EH (cell line): ENCODE measurements at places on chromosomes 1 and 21.

DNA sequence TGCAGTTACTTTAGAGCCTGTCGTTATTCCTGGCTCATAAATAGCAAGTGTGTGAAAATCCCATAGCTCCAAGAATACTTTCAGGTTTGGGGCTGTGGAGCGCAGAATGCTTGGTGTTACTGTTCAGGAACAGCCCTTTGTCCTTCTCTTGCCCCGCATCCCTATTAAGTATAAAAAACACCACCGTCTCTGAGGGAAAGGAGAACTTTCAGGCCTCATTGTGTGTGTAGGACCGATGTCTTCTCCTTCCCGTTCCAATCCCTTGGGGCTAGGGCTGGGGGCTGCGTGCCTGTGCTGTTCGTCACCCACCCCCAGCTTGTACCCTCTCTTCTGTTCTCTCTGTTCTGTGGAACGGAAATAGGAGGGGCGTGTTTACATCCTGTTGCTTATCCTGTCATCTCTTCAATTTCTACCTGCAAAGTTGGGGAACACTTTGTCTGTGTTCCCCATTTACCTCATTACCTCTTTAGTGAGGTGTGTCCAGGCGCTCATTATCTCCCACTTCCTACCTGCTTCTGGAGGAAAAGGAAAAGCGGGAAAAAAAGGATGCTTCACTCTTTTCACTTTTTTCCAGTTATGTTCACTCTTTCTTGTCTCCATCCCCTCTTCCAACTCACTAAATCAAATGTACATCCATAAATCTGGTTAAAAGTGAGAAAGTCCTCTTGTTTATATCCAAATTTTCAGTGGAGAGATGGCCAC, 788 bp upstream of the TXNIP start:
- peak; percentile 29 for DNase-seq

- no peak for DNase-seq
These were observed 17.9 kb downstream of the HMGN2 start for GRCh38 chr1:26490155-26490554.

DNA sequence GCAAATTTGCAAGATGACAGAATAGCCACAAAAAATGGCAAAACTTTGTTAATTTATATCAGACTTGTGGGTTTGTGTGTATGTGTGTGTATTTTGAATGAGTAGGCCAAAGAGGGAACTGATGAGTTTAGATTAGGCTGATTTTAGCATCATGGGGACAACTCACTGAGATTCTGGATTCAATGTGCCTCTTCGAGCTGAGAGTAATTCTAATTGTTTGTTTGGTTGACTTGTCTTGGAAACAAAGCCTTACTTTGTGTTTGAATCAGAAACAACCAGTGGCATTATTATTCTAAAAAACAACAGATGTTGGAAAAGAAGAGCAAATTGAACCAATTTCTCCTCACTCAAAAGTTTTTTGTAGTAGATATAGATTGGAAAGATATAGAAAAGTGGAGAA, 40.5 kb upstream of the C21orf91 start:
- DNase-seq: no peak

DNA sequence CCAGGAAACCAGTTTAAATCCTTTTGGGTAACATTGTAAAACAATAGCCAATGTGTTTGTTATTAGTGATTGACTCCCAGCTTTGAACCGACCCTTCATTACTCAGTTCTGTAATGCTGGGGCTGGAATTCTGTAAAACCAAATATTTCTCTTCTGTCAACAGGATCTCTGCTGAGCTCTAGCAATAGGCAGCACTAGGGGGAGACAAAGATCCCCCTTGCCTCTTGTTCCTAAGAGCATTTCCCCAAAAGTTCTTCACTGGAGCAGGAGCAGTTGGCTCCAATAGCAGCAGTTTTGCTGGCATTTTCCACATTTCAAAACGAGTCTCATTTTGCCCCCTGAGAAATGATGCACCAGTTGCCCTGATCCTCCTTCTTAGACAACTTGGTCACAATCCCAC, 1671.1 kb downstream of the MRPL39 start:
- DNase-seq: no peak

DNA sequence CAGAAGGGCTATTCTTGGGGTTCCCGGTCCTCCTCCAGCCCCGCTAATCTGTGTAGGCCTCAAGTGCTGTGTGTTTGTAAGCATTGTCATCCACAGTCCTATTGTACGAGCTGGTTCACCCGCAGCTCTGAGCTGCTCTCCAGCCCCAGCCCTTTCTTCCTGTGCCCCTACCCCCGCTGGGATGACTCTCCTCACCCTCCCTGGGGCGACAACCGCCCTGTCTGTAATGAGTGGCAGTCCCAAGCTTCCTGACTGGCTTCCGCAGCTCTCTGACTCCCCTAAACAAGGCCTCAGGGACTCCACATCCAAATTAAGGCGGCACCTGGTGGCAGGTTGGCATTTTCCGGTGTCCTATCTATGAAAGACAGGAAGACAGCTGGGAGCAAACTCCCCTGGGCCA, 45.8 kb downstream of the TFF3 start:
- DNase-seq: no peak

DNA sequence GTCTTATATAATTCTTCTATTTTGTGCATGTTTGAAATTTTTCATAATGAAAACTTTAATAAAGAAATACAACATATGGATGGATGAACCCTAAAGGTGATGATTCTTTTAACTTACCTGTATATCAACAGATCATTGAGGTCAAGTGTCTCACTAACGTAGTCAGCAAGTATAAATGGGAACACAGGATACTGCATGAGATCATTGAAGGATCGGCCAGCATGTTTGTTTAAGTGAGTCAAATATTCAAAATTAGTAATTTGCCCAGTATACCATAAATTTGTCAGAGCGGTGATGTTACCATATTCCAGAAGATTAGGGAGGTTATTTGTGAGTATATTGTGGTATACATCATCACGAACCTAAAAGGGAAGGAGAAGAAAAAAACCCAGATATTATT, 71.0 kb upstream of the GNG4 start:
- peak; percentile 42 for DNase-seq

DNA sequence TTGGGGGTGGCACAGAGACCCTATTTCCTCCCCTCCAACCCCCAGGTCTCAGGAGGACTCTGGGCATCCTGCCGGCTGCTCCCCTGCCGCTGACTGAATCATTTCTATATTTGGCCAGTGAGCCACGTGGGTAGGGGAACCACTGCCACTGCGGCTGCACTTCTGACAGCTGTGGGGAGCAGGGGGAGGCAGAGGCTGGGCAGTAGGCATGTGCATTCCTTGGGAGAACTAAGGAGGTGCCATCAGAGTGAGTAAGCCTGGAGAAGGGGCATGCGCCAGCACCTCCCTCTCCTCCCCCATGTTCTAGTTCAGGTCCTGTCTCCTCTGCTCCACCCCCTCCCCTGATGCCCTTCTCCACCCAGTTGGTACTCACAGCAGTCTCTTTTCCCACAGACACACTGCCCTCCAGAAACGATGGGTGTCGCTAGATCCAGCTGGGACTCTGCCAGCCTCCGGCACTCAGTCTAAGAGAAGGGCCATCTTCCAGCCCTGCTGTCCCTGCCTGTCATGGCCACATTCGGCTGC, 12.0 kb downstream of the PPFIA4 start:
- DNase-seq: peak; percentile 89

DNA sequence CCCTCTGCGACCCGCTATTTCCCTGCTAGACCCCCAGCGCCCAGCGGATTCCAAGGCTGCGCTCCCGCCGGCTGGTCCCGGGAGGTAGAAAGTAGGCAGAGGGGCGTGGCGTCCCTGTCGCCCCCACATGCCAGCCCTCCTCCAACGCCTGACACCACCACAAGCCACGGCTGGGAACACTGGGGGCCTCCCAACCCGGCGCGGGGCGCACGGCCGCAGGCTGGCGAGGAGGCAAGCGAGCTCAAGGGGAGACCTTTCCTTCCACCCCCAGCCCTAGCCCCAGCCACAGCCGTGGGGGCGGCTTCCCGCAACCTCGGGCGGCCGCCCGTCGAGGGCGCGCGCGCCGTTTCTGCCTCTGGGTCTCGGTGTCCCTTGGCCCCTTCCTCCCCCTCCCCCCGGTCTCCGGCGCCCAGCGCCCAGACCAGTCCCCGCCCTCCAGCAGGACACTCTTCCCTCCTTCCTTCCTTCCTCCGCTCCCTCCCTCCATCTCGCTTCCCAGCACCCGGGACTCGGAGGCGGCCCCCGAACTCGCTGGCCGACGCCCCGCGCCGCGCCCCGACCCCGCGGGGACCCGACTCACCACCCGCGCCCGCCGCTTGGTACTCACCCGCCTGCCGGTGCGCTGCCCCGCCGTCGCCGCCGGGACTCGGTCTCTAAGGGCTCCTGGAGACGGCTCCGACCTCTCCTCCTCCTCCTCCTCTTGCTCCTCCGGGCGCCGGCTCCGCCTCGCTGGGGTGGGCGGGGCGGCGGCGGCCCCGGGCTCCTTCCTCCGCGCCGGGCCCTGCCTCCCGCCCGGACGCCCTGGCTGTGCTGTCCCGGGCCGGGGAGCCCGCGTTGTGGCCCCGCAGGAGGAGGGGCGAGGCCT, at the start of gene GNG12:
TSS of gene GNG12 (minus strand) at position 731 of the 865 bp plus-strand sequence. CDS start 125,781 bp downstream, outside the sequence.
- peak; percentile 88 for DNase-seq

GRCh38 chr1:156931211-156931952, 10.9 kb downstream of the LRRC71 start:
- peak; percentile 26 for DNase-seq

DNA sequence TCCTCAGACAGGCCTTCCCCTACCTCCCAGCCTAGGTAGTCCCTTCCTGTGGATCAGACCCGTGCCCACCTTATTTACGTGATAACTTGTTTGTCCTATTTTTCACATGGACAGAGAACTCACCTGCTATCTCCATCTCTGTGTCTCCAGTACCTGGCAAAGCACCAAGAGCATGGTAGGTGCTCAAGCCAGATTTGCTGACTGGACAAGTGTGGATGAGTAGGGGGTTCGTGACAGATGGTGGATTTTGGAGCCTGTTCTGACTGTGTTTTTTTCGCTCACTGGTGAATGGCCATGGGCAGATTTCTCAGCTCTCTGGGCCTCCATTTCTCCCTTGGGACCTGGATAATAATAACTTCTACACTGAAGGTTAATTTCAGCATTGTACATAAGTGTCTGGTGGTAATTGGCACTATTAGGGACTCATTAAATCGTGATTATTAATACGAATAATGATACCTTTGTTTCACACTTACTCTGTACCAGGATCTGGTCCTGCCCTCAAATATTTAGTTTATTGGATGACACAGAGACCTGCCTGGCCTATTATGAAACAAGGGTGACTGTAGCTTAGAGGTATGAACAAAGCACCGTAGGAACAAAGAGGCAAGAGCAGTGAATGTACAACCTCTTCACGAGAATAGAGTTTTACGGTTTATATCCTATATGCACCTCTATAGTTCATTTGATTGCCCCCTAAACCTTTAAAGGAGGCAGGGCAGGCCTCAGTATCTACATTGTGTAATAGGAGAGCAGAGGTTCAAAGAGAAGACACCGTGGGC, 24.5 kb upstream of the SLC26A9 start:
- DNase-seq: no peak

DNA sequence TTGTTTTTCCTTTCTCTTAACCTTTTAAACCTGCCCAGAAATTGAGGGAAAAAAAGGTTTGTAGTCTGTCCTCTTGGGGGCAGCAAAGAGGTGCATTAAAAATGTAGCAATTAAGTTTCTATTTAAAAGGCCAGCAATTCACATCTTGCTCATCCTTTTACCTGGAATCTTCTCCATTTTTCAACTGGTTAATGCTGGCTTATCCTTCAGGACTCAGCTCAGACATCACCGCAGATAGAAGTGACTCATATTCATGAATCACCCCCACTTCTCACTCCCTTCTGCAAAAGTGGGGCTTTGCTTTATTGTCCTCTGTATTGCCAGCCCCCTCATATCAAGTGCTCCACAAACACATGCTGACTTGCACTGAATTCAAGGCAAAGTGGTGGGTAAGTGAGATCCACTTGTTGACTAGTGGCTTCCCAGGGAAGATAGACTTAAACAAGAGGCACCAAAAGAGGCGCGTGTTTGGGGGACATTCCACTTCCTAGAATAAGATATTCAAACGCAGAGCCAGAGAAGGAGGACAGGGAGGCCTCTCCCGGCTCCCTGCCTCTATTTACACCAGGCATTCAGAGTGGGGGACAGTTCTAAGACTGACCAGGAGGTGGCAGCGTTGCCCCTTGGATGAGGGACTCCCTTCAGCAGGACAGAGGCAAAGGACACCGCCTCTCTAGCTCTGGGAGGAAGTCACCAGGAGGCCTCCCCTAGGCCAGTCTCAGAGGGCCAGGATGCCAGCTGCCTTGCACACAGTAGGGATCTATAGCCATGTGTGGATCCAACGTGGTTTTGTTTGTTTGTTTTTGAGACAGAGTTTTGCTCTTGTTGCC, 23.2 kb upstream of the ZNF648 start:
- DNase-seq: peak; percentile 81

GRCh38 chr1:245396615-245397014, 241.8 kb downstream of the KIF26B start:
- DNase-seq: peak; percentile 11

DNA sequence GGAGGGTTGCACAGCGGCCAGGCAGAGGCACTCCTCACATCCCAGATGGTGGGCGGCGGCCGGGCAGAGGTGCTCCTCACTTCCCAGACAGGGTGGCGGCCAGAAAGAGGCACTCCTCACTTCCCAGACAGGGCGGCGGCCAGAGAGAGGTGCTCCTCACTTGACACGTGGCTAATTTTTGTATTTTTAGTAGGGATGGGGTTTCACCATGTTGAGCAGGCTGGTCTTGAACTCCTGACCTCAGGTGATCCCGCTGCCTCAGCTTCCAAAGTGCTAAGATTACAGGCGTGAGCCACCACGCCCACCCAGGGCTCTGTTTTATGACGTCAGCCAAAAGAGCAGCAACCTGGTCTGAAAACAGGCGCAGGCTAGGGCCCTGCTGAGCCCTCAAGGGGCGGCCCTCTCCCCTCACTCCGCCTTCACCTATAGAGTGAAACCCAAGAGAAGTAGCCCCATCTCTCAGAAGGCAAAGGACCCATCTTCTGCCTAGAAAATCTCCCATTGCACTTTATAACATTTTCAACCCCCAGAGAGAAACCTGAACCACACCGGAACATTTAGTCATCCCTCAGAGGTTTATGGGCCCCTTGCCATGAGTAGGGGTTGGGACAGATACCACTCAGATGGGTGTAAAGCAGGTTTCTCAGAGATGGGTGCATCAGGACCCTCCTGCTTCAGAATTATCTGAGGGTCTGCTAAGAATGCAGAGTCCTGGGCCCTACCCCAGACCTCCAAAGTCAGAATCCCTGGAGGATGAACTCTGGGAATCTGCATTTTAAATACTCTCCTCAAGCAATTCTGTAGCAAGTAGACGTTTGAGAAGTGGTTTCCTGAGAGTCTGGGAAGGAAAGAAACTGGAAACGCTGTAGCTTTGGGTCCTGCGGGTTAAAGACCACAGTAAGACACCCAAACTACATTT, 40.8 kb downstream of the CDK18 start:
- DNase-seq: no peak

GRCh38 chr1:162406811-162407210, 5.1 kb downstream of the SH2D1B start:
- DNase-seq: peak; percentile 25

- DNase-seq: no peak
These were observed 46.8 kb upstream of the TSPAN2 start for GRCh38 chr1:115136106-115136505.

DNA sequence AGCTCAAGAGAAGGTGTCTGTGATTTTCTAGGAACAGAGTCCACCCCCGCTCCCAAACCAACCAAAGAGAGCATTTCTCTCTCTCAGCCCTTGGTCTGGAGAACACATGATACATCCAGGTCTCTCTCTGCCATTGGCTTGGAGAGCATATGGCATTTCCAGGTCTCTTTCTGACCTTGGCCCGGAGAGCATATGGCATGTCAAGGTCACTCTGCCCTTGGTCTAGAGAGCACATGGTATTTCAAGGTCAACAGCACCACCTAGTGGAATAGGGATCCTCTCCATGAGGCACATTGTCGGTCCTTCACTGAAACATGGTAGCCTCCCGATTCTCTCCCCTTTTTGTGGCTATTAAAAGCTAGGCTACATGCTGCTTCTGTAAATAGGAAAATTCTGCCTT, 437.7 kb upstream of the OLFM3 start:
- peak; percentile 27 for DNase-seq
